ENCODE measurements at places on chromosomes 11 and 22.

DNA sequence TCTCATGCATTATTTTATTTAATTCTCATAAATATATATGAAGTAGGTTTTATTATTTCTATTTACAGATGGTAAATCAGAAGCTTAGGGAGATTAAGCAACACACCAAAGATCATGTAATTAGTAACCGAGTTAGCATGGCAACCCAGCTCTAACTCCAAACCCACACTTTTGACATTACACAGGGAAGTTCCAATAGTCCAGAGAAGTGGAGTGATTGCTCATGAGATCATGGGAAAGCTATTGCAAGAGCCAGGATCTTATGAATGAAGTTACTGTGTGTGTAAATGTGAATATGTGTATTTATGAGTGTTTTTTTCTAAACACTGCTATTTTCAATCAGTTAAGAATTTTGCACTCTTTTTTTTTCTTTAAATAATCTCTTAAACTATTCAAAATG, 225.8 kb upstream of the KIRREL3 start:
- no peak for DNase-seq

GRCh38 chr11:26087120-26087935, 244.6 kb upstream of the ANO3 start:
- DNase-seq = peak; percentile 79

GRCh38 chr11:119991669-119992068, 146.2 kb downstream of the TRIM29 start:
- DNase-seq = no peak

DNA sequence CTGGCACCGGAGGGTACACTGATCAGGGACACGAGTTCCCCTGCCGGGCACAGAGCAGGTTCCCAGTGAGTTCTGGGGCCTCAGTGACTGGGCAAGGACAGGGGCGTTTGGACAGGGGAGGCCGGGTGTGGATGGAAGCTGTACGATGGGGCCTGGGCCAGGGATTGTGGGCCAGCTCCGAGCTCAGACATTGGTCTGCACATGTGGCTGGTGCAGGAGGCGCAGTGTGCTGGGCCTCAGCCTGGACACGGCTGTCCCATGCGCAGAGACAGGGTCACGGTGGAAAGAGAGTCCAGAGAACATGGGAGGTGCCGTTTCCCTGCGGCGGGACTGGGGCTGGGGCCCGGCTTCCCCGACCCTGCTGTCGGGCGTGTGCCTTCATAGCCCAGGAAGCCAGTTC, 60.7 kb downstream of the CDKN1C start:
- no peak for DNase-seq

GRCh38 chr22:35140879-35141745, 75.2 kb downstream of the ISX start:
- DNase-seq = peak; percentile 72

GRCh38 chr11:72985645-72986044, 156.5 kb downstream of the FCHSD2 start:
- DNase-seq = no peak

DNA sequence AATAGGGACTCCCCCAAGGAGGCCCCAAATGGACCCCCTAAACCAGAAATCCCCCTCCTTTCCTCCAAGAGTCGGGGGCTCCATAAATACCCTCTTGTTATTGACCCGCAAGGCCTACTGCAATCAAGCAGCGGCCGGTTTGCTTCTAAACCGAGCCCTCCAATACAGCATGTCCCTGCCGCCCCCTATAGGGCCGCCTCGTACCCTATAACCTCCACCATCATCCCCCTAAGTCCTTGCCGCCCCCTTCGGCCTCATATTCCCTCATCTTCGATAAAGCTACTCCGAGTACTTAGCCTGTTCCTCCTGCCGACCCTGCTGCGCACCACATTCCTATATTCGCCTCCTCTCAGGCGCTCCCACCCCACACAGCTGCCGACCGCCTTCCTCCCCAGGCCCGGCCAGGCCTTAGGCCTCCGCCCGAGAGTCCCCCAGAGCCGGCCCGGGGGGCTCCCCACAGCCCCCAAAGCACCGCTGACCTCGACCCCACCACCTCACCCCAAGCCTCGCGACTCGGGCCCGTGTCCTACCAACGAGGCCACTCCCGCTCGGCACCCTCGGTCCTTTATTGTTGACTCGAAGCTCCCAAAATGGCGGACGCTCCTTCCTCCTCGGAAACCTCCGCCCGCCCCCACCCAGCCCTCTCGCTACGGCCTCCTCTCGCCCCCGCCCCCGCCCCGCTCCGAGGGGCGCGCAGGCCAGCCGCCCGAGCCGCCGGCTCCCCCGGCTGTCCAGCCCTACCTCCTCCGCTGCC, 430 bp downstream of the DDX6 start:
- DNase-seq = peak; percentile 66

DNA sequence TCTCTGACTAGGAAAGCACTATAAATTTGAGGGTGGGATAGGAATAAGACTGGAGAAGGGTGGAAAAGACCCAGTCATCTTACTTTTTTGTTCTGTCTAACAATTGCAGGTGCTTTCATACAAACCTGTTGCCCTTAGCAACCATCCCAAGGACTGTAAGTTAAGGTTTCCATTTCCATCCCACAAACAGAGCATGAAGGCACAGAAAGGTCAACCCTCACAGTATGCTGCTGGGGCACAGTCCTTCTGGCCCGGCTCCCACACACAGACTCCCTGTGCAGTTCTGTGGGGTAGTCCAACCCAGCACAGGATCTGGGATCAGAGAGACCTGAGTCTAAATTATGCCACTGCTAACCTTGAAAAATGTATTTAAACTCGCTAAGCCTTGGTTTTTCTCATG, 38.4 kb upstream of the ETS1 start:
- DNase-seq = peak; percentile 48

DNA sequence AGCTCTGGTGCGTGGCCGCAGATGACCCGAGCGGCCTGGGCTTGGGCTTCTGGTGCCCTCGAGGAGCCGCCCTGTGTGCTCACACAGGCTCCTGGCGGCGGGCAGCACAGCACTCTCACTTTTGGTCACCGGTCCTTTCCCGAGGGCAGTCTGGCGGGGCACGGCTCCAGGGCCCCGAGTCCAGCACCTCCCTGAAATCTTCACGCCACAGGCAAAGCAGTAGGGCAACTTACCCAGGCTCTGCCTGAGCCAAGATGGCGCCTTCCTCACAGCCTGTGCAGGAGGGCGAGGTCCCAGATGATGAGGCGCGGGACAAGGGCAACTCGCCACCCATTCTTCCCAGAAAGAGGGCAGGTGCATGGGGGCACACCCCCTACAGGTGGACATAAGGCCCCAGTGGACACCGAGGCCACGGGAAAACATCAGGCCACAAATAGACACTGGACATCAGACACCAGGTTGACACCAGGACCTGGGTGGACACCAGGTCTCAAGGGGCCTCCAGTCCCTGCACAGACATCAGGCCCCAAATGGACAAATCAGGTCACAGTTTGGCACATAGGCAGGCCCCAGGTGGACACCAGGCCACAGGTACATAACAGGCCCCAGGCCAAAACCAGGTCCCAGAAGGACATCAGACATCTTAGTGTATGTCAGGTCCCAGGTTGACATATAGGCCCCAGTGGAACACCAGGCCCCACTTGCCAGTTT, 57.6 kb upstream of the SEPTIN5 start:
- no peak for DNase-seq

- DNase-seq = peak; percentile 48
Observed at GRCh38 chr11:46604796-46605195, 11.0 kb upstream of the AMBRA1 start.

- DNase-seq = no peak
Observed at GRCh38 chr11:103994094-103994493, 42.3 kb upstream of the DDI1 start.

DNA sequence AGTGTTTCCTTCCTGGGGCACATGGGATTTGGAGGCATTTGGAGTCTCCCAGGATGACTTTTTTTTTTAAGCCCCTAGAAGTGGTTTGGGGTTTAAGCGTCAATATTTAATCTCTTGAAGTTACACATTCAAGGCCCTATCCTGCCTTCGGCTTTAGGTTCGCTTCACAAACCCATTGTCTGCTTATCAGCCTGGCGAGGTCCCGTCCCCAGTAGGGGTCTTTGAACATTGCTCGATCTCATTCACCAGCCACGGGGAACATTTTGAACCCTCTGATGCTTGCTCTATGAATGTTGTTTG, 75.9 kb downstream of the KCNQ1 start:
- DNase-seq = no peak

DNA sequence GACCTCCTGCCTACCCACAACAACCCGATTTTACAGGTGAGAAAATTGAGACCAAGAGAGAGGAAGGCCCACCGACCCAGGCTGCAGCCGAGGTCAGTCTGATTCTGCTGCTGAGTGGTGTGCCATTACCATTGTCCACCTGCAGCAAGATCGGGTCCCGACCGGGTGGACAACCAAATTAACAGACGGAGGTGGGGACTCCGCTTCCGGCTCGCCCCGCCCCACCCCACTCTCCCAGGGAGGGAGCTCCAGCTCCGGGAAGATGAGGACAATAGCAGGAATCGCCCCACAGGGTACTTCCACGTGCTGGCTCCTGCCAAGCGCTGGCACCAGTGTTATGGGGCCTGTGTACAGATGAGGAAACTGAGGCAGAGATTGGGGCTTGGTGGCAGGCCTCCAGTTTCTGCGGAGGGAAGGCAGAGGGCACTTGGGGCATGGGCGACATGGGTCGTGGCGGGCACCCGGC, 425 bp upstream of the KDELR3 start:
- no peak for DNase-seq

DNA sequence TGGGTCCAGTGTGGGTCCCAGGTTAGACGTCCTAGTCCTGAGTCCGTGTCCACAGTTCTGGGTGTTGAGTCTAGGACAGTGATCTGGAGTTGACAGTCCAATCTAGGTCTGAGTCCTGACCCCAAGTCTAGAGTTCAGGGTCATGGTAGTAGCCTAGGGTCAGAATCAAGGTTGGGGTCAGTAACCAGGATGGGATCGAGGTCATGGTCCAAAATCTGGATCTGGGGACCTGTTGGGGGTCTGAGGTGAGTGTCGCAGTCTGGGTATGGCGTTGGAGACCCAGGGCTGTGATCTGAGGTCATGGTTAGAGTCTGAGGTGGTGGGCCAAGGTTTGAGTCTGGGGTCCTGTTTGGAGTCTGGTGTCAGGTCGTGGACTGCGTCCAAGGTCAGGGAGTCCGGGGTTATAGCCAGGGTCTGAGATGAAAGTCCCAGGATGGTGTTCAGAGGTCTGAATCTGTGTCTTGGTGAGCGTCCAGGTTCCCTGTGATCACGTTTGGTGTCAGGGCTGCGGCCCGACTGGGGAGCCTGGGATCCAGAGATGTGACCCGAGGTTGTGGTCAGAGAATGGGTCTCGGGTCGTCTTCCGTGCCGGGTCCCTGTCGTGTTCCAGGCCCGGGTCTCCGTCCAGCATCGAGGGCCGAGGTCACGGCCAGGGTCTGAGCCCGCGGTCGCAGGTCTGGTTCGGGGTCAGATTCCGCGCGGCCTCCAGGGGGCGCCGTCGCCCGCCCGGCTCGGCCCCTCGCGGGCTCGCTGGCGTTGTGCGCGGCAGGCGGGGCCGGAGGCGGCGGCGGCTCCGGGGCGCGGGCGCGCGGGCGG, 432 bp upstream of the GRK2 start:
- peak; percentile 89 for DNase-seq

DNA sequence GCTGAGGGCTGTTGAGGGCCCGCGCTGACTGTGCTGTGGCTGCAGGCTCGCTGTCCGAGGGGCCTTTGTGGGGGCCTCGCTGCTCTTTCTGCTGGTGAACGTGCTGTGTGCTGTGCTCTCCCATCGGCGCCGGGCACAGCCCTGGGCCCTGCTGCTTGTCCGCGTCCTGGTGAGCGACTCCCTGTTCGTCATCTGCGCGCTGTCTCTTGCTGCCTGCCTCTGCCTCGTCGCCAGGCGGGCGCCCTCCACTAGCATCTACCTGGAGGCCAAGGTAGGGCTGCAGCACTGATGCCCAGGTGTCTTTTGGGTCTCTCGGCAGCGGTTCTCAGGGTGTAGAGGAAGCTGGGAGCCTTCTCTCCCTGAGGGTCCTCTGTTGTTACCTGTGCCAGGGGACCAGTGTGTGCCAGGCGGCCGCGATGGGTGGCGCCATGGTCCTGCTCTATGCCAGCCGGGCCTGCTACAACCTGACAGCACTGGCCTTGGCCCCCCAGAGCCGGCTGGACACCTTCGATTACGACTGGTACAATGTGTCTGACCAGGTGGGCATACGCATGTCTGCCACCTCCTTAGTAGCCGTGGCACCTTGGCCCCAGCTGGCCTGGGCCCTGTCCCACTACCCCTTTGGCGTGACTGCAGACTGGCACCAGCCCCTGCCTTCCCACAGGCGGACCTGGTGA, 2.2 kb downstream of the GPR137 start:
- no peak for DNase-seq

DNA sequence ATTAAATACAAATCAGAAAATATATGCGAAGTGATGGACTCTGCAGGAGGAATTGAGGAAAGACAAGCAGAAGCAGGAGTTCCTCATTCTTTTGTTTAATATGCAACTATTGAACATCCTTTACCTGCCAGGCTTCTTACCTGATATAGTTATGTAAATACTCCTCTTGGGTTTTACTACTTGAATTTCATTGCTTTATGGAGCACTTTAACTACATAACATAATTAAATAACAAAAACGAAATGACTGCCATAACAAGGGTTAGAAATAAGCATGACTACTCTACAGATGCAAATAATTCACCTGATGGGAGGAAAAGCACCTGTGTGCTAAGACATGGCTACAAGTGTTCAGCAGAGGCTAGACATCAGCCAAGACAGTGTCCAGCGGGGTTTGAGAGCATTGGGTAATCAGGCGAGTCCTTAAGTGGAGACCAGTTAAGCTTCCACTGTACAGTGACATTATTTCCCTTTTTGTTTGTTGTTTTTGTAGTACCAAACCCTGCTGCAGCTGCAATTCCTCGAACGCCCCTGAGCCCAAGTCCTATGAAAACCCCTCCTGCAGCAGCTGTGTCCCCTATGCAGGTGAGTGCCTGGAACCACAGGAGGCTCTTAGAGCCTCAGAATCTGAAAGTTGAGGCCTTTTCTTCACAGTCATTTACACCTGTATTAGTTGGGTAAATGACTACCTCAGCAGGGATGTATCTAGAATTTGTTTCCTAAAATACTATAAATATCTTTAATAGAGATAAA, 67.4 kb downstream of the SPECC1L start:
- no peak for DNase-seq

DNA sequence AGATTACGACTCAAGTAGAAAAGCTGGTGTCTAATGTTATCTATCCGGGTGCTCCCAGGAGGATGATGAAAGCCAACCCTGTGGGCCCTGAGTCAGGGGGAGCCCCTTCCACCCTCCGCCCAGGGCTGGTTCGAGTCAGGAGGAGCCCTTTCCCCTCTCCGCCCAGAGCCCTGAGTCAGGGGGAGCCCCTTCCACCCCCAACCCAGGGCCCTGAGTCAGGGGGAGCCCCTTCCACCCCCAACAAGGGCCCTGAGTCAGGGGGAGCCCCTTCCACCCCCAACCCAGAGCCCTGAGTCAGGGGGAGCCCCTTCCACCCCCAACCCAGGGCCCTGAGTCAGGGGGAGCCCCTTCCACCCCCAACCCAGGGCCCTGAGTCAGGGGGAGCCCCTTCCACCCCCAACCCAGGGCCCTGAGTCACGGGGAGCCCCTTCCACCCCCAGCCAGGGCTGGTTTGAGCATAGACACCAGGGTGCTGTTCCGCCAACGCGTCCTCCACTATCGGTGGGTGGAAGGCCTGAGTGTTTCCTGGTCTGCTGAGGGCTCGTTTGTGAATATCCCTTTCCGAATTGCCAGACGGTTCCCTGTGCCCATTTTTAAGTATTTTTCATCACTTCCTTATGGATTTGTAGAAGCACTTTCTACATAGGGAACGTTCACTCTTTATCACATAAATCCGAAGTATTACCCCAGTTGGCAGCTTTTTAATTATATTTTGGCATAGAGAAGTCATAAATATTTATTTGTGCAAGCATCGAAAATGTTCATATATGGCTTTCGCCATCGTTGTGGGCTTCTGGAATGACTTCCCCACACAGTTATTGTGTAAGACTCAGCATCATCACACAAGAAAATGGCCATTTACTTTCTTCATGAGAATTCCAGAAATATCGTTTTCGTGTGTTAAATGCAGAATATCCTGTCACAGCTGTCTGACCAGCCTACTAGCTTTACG, 380.6 kb downstream of the BRD1 start:
- no peak for DNase-seq

Measured in Karpas-422 (cell line).